CD4-positive, alpha-beta T cell treated with Interleukin-1 beta for 1 hour (primary cell): ENCODE measurements at places on chromosomes 2 and 18.
A peak's percentile ranks its signal among the peaks of the same experiment; 100 is the strongest.

DNA sequence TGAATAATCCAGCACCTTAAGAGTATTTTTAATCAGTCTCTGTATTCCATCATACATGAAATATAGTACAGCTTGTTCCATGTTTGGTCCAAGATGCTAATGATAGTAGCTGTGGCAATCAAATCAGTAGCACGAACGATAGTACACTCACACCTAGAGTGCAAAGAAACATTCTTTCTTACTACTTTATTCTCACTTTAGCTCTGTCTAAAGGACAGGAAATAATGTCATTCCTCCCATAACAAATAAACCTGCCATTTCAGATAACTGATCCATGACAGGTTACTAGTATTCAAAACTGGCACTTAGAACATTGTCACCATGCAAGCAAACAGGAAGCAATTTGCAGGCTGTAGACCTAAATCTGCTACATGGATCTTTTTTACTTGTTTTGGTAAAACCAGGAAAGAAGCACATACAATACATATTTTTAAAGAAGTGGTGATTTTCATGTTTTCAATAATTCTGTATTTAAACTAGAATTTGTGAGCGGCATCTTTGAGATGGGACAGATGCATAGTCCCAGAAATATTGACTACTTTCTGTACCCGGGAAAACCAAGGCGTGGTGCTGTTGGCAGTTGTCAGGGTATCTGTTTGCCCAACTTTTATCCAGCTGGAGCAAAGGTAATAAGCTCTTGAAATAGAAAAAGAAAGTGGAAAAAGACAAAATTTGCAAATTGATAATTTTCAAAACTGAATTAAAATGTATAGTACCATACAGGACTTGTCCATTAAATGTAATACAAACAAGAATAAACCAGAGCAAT, 49.5 kb downstream of the IKZF2 start:
- no peak for DNase-seq

DNA sequence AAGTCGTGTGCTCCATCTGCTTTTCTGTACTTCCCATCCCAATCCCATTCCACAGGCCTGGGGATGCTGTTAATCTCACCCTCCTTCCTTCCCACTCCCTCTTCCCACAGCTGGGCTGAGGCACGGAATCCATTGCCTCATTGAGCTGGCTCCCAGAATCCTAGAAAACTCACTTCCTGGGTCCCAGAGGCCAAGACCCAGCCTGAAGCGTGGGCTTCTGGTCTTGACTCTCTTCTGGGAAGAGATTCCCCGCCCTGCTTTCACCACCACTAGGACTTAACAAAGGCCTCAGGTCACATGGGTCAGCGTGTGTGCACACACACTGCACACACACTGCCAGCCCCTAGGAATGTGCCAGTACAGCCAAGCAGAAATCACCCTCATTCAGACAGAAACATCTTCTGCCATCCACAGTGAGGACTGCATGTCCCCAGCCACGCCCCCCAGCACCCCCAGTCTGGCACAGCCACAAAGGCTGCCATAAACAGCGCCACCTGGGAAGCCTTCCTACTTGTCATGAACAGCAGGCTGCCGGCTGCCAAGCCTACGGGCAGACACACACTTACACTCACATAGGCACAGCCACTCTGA, 165.8 kb downstream of the TNS1 start:
- no peak for DNase-seq

GRCh38 chr2:219506802-219507526, 7.3 kb upstream of the ASIC4 start:
- DNase-seq, result no peak

DNA sequence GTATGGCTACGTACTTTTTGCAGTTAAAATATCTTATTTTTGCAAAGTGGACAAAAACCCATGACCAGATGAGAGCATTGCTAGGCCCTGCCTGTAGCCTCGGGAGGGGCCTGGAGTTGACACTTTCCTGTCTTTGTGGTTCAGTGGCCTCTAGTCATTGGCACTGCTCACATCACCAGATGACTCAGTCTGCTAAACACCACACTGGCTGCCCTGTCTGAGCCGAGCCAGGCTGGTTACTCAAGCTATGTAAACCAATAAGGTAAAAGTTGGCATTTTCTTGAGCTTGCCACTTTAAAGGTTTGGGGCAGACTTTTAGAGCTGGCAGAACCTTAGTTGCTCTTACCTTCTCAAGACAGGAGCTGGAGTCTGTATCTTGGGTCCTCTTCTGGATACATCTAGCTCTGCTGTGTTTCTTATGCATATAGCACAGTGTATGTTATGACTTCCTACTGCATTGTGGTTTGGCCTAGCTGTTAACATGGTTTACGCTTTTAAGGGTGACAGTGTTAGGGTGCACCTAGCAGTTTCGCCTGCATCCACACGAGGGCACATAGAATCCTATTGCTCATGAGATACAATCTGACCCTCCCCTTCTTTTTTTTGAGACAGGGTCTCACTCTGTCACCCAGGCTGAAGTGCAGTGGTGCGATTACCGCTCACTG, 76.4 kb downstream of the AP1S3 start:
- DNase-seq, result peak; percentile 60

DNA sequence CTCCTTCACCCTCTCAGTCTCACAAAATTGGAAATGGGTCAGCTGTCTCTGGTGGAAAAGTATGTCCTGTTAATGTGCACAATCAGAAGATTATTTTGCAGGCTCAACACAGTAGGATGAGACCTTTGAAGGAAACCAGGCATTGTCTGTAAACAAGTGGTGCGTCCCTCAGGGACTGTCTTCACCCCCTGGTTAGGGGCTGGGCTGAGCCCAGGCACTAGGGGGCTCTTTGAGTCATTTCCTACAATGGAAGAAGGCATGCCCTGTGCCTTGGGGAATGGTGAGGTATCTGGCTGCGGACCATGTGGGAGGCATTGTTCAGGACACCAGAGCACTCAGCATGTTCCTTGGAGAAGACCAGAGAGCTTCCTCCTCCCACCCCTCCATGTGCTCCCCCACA, 26.8 kb downstream of the PKDCC start:
- DNase-seq, result no peak

- no peak for DNase-seq
Observed at GRCh38 chr2:18896125-18896764, 306.9 kb upstream of the NT5C1B start.

- no peak for DNase-seq
Observed at GRCh38 chr2:228469721-228470120, 288.2 kb upstream of the SPHKAP start.

DNA sequence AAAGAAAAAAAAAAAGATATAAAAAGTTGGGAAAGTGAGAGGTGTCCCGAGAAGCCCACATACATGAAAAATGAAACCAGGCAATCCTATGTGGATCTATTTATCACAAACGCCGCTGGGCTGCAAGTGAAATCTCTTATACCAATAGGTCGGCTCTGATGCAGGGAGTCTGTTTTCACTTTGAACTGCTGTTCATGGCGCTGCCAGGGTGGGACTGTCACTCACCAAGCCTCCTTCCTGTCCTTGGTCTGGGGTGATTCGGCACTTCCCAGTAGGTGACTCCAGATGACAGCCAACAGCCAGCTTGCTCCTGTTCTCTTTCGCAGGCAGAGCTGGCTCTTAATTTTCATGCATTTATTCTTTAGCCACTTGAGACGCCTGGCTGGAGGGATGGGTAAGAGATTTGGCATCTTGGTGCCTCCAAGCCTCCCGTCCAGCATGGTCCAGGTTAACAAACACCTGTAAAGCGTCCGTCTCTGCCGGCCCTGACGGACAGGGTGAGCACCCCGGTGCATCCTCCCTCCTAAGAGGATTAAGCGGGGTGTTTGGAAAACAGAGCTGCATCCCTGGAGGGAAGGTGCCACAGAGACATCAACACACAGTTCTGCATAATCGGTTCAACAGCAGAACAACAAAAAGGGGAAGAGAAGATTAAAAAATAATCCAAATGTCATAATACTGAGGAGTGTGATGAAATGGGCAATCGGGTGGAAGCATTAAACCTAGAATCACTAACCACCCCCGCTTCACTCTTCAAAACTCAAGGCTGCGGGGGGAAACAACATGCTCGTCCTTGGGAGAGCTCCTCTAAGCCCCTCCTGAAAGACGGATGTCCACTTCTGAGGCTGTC, 58.7 kb downstream of the STEAP3 start:
- DNase-seq, result no peak

- peak; percentile 61 for DNase-seq
Observed at GRCh38 chr2:85728883-85729824, 24.6 kb upstream of the ATOH8 start.

DNA sequence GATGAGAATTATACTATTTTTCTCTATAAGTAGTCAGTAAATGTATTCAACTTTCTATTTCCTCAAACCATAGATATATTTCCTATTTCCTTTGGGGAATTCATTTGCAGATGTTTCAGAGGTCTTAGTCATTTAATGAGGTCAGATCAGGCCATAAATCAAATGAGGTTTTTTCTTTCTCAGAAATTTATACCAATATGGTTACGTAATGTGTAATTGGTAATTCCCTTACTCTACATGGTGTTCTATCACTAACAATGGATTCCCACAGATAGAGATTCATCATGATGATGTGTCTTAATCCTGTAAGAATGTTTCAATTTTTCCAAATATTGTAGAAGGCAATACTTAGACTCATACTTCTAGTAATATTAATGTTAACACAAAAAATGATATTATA, 108.0 kb downstream of the DPP4 start:
- no peak for DNase-seq

DNA sequence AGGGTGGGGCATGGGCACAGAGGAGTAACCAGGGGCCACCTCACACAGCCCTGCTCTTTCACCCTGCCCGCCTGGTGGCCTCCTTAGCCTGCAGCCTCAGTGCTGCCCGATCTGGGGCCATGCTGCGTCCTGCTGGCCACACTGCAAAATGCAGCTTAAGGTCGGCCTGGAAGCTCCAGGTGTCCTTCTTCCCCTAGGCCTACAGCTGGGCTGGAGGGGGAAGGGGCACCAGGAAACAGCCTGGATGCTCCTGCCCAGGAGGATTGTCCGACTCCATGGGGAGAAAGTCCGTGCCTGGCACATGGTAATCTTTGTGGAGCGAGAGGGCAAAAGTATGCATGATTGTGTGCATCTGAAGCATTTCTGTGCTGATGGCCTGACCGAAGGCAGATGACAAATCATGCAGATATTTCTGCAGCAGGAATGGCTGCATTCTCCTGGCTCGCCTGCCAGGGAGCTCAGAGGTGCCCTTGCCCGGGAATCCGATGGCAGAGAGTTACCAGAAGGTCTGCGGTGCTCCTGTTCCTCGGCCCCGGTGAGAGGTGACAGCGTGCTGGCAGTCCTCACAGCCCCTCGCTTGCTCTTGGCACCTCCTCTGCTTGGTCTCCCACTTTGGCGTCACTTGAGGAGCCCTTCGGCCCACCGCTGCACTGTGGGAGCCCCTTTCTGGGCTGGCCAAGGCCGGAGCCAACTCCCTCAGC, 12.8 kb upstream of the ALPP start:
- no peak for DNase-seq

DNA sequence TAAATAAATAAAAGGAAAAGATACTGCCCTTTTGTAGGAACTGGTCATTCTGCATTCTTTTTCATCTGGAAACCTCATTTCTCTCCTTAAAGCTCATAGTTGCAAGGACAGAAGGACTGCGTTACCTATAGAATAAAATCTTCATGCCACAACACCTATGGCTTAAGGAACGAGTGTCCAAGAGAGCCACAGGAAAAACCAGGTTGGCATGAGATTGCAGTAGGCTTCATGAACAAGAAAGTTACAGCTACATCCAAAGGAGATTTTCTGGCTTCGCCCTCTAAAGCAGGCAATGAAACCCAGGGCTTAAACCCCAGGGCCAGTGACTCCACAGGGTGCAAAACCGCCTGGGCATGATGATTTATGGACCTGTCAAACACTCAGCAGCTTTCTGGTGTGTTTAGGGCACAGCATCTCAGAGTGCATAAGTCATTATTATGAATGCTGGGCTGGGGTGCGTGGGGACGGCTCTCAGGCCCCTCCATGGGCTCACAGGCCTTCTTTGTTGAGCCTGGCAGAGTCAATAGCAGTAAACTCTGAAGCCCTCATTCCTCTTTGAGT, 30.7 kb upstream of the PIEZO2 start:
- DNase-seq, result no peak

GRCh38 chr2:1567556-1568344, 154.5 kb downstream of the TPO start:
- no peak for DNase-seq

- DNase-seq, result no peak
Observed at GRCh38 chr2:185860321-185860720, 121.7 kb downstream of the FSIP2 start.

- no peak for DNase-seq
Observed at GRCh38 chr18:29171892-29172755, 995.2 kb upstream of the CDH2 start.

DNA sequence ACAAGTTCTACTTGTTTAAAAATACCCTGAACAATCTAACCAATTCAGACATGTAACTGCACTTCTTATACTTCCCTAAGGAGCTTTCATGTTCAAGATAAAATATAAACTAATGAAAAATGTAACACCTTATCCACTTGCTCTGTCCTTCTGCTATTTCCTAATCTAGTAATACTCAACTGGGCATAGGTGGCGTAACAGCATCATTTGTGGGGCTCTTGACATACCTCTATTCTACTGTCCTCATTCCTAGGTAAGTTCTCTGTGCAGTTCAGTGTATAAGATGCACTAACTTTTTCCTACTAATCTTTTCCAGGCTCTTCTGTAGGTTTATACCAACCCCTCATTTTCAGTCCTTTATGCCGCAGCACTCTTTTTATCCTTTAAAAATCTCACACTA, 36.7 kb downstream of the PRKD3 start:
- peak; percentile 2 for DNase-seq

DNA sequence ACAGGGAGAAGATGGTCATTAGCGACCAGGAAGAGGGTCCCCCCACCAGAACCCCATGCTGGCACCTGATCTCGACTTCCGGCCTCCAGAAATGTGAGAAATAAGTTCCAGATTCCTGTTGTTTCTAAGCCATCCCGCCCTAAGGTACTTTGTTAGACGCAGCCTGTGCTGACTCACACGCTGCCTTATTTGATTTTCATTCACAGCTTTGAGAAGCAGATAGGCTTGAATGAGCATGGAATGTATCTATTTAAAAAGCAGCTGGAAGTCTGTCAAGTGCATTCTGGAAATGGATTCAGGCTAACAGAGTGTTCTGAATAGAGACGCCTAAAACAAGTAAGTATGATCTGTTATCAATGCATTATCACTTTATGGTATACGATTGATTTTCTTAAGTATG, 8.3 kb upstream of the IL1R2 start:
- no peak for DNase-seq

DNA sequence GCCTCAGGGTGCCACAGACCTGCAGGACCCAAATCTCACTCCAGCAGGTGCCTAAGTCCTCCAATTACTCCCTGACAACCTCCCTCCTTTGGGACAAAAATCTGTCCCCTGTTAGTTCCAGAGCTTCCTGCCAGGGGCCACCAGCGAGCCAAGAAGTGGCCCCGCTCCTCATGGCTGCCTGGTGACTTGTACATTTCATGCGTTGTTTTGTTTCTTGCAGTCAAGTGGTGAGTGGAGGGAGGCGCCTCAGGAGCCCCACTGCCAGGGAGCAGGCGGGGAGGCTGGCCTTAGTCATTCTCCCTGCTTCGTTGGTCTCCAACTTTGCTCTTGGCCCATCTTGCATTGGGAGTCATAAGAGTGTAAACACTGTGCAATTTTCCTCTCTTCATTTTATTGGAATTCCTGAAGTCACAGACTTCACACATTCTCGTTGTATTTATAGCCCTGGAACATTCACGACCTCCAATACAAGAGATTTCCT, 81.3 kb downstream of the KCNF1 start:
- no peak for DNase-seq
